Stimulated activated CD4-positive, alpha-beta T cell treated with anti-CD3 and anti-CD28 coated beads, Interleukin-1b, Interleukin-23, amount 100 ng/mL, for 48 hours (primary cell): ENCODE measurements at places on chromosomes 16 and 17.

DNA sequence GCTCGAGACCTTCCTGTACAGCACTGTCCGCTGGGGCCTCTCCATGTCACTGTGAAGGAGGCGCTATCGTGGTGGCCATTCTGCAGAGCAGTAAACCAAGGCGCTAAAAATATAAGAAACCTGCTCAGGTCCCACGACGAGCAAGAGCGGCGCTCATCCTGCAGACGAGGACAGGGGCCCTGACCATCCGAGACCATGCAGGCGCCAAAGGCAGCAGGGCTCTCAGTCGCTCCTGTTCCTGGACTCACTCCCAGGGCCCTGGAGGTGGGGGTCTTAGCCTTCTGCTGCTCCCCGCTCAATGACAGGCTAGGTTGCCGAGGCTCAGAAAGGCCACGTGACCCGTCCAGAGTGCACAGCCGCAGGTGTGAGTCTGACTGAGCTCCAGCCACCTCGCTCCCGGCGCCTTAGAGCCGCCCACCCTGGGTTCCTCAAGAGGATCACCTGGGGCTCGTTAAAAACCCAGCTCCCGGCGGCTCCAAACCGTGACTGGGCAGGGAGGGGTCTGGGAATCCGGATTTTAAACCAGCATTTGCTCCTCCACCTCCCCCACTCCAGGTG is 509 bp upstream of the ATP2C2 start:
- DNase-seq: no peak

- DNase-seq: no peak
These were observed 435.8 kb upstream of the EEF2KMT start for GRCh38 chr16:5533321-5533888.

- DNase-seq: no peak
These were observed 45.2 kb upstream of the ZNF469 start for GRCh38 chr16:88337538-88337937.

DNA sequence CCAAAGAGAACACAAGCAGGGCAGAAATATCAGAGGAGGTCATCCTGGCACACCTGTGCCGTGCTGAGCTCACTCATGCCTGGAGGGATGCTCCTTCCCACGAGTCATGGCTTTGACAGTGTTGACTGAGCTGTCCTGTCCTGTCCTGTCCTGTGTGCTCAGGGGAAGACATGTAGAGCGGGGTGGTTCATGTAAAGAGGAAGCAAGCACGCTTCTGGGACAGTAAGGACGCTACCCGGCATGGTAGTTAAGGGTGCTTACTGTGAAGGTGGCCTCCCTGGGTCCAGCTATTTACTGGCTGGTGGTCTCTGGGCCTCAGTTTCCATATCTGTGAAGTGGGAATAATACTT is 398 bp downstream of the LGALS9 start:
- no peak for DNase-seq

- DNase-seq: peak; percentile 51
These were observed at the start of gene BAIAP3 for GRCh38 chr16:1333149-1333812. Gene BAIAP3, plus strand, starts transcription at chr16:1333645. Its CDS starts 4,905 bp downstream, at chr16:1338550.

DNA sequence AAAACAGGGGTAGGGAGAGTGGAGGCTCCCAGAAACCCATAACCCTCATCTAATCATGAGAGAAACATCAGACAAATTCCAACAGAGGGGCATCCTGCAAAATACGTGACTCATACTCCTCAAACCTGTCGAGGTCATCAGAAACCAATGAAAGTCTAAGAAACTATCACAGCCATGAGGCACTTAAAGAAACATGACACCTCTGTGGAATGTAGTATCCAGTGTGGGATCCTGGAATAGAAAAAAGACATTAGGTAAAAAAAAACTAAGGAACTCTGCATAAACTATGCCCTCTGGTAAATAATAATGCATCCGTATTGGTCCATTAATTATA is 16.4 kb downstream of the CDH5 start:
- no peak for DNase-seq

GRCh38 chr17:44775136-44775837 is 16.5 kb downstream of the ADAM11 start:
- peak; percentile 98 for DNase-seq
